H7 (cell line): ENCODE measurements at places on chromosomes 7 and 10. TPM values are rescaled to one million over a fixed set of nuclear protein-coding genes. Genes with fewer than 3 reads are reported as not detected.
A peak's percentile ranks its signal among the peaks of the same experiment; 100 is the strongest.

The CALHM1 gene
- total RNA-seq: 0.07 TPM in 1 of 2 replicates, not detected in the other

The C10orf95 gene
- total RNA-seq: 0.30 and 0.45 TPM in 2 replicates

The STEAP1 gene
- total RNA-seq: 1.9 and 3.3 TPM in 2 replicates

The OR2A12 gene
- not detected in 2 replicates for total RNA-seq

The CFTR gene
- 0.04 and 0.17 TPM in 2 replicates for total RNA-seq

The ADAM22 gene
- total RNA-seq: 2.1 and 4.8 TPM in 2 replicates

The RAPGEF5 gene
- 4.2 and 5.5 TPM in 2 replicates for total RNA-seq

The CRTAC1 gene
- total RNA-seq: 0.03 and 0.63 TPM in 2 replicates

The FOXI2 gene
- total RNA-seq: 0.35 and 1.2 TPM in 2 replicates

GRCh38 chr7:151832656-151833055 is 44.3 kb downstream of the PRKAG2 start:
- DNase-seq: no peak

DNA sequence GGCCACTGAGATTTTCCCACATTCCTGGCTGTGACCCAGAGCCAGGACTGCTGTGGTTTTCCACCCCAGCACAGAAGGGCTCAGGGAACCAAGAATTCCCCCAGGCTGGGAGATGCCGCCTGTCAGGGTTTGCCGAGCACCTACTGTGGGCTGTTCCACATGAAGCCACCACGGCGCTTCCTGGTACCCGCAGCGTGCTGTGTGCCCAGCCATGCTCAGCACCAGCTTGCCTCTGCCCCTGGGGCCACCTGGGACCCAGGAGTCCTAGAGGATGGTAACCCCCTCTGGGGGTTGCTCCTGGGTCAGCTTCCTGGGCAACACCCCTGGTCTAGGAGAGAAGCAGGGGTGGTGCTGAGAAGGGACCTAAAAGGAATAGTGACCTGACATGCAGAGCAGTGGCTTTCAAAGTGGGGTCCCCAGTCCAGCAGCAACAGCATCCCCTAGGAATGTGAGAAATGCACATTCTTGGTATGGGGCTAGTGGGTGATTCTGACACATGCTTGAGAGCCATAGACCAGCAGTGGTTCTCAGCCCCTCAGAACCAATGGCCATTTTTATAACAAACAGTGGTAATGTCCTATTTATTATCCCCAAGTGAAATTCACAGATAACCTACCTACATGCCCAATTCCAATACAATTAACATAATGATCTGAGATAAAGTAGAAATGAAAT is 53.4 kb downstream of the TSPAN15 start:
- peak; percentile 40 for DNase-seq

DNA sequence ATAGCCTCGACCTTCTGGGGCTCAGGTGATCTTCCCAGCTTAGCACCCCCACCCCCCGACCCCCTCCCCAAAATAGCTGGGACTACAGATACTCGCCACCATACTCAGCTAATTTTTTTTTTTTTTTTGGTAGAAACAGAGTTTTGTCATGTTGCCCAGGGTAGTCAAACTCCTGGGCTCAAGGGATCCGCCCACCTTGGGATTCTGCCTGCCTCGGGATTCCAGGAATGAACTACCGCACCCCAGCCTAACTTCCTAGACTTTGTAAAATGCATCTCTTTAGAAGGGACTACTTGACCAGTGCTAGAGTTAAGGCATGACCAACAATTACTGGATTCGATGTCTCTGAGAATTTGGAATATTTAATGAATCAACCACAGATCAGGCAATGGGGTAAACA is 85.9 kb downstream of the MDFIC start:
- DNase-seq: no peak

DNA sequence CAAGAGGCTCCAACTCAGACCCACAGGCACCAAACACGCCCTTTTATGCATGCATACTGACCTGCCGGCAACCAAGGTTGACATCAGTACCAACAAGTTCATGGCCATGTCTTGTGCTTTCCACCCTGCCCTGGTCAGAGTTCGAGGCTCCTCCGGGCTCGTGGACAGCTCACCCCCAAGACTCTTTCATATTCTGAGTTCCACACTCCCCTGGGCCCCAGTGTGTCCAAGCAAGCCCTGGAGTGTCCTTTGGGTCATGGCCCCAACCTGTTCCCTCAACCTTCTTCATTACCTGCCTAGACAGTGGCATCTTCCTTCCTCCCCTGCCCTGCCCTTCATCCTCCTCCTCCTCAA is 40.5 kb downstream of the HIF1AN start:
- DNase-seq: no peak

GRCh38 chr7:155412416-155413253 is 45.3 kb upstream of the EN2 start:
- DNase-seq: peak; percentile 94

- peak; percentile 68 for DNase-seq
Observed at GRCh38 chr7:131604841-131605279, 48.4 kb upstream of the PODXL start.

DNA sequence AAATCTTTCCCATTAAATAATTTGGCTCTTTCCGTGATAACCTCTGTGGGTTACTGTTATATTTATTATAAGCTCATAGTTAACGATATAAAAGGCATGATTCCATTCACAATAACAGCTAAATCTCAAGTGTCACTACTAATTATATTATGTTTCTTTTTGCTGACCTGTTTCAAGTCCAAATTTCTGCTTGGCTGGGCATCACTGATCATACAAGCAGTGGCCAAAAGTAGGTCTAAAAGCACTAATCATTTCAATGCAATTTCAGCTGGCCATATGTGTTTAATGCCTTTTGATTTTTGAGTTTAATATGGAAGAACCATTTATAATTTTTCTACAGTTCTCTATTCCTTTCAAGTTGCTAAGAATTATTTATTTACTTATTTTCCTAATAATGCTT is 110.7 kb downstream of the SEMA3A start:
- DNase-seq: no peak

DNA sequence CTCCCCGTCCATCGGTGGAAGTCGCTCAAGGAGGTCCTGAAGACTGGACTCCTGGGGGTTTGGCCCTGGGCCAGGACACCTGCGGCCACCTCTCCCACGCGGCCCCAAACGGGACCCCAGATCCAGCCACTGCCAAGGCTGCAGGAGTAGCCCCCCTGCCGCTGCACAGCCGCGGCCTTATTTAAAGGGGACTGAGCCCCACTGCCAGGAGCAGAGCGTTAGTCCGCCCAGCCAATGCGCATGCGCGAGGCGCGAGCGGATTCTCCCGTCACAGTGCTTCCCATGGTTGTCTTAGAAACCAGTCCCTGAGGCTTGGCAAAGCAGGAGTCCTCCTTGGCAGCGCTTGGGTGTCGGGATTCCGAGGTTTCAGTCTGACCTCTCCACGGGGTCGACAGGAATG is 320.0 kb downstream of the ZNF716 start:
- no peak for DNase-seq

DNA sequence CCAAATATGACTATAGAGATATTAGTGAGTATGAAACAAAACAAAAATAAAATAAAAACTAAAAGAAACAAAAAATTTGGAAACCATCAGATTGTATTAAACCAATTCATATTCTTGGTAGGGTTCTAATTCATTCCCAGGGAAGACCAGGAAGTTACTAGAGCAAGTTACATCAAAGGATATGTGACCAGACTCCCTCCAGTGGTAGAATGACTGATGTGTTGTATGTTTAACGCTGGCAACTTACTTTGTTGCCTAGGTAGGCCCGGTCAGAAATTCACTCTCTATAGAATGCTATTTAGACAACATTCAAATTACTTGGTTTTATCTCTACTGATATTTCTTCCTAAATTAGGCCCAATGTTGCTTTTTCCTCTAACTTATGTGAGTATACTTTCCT is 5.2 kb downstream of the PHYHIPL start:
- peak; percentile 60 for DNase-seq

- DNase-seq: peak; percentile 65
Observed at GRCh38 chr10:77635402-77636227, 2.0 kb downstream of the KCNMA1 start.

- DNase-seq: no peak
Observed at GRCh38 chr7:3668743-3669142, 367.7 kb downstream of the SDK1 start.

GRCh38 chr7:66076462-66077329 is 1.1 kb downstream of the ASL start:
- no peak for DNase-seq

GRCh38 chr10:127527891-127528290 is 21.2 kb upstream of the NPS start:
- DNase-seq: no peak

GRCh38 chr10:93710333-93710909 is 8.0 kb upstream of the FRA10AC1 start:
- DNase-seq: no peak

DNA sequence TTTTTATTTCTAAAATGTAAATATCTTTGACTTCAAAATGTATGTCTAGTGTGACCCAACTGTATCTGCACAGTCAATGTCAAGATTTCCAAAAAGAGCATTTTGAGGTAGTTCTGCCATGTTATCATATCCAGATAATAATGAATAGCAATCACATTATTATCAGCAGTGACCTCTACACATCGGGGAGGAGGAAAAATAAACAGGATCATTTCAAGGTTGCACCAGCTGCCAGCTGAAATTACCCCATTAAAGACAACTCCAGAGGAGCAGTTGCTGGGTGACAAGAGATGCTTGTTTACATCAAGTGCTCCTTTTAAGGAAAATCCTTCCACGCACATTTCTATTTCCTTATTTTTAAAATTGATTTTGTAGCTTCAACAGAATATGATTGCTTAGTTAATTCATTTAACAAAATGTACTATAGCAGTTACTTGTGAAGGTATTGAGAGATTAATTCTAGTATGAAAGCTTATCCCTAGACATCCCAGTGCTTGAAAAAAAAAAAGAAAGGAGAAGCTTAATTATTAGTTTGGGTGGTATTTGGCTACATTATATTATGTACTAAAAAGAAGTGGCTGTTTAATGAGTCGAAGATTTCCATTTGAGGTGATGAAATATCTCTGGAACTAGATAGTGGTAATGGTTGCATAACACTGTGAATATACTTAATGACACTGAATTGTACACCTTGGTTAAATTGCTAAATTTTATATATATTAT is 19.3 kb upstream of the SLC35G1 start:
- DNase-seq: no peak

- no peak for DNase-seq
Observed at GRCh38 chr10:93364966-93365365, 117.2 kb downstream of the MYOF start.
